Activated naive CD8-positive, alpha-beta T cell treated with anti-CD3 and anti-CD28 coated beads, Interleukin-2, amount 50 U/mL, for 16 hours (primary cell): ENCODE measurements at places on chromosomes 11 and 22.

GRCh38 chr22:31160328-31160978 lies 471 bp downstream of the RNF185 start:
- no peak for DNase-seq

DNA sequence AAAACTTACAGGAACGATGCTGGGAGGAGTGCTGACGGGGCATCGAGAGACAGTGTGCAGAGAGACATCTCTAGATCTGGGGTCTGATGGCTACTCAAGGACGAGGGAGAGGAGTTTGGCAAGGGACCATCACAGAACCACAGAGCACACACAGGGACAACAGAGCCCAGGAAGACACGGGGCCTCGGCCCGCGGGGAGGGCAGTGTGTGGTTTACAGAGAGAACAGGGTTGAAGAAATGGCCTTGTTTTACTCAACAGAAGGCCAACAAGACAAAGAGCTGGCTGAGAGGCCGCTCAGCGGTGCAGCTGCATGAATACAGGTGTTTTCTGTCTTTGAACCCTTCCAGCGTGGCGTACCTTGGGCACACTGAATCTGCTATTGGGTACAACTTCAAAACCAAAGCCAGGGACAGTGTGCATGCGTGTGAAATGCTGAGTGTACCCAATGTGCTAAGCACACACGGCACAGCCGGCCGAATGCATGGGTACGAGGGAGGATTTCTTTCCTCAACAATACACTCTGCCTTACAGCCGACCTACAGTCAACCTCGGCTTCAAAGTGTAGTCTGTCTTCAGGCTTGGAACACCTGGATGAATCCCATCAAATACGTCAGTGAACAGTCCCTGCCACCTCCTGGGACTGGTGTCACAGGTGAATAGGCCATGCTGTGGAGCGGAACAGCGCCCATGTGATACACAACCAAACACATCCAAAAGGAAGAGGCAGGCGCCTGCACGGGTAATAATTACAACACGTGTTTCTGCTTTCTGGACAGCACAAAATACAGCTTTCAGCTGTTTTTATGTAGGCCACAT lies 20.7 kb upstream of the BID start:
- DNase-seq = no peak

GRCh38 chr22:42893371-42894150 lies 36.5 kb upstream of the ARFGAP3 start:
- DNase-seq = no peak

DNA sequence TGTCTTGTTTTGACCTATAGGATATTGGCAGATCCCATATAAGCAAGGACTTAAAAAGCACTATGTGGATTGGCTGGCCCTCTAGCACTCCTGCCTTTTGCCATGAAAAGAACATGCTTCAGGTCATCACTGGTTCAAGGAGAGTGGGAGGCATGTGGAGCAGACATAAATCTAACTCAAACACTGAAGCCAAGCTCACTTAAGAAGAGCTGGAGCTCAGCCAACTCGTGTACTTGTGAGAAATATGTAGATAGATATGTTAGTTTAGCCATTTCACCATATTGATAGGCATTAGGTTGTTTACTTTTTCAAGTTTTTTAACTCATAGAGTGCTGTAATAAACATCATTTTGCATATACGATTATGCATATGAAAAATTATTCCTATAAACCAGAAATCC lies 19.9 kb upstream of the BBOX1 start:
- DNase-seq = no peak

DNA sequence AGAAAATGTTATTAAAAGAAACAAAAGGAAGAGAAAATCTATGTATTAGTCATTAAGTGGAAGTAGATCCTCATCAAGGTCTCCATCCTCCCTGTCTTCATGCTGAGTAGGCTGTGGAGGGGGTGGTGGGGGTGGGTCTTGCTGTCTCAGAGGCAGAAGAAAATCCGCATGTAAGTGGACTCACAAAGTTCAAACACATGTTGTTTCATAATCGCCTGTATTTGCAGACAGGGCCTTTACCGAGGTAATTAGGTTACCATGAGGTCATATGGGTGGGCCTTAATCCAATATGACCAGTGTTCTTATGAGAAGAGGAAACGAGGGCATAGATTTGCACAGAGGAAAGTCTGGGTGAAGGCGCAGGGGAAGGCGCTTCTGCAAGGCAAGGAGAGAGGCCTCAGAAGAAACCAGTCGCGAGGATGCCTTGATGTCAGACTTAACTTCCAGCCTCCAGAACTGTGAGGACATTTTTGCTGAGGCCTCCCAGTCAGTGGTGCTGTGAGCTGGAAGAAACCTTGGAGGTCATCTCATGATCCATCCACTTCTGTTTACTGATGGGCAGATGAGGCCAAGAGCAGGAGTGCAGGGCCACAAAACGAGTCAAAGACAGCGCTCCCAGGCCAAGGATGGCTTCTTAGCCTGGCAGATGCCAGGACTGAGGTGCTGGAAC lies 49.3 kb upstream of the THY1 start:
- no peak for DNase-seq

GRCh38 chr22:20904008-20904979 lies 12.9 kb upstream of the CRKL start:
- DNase-seq = no peak

GRCh38 chr11:10272132-10272531 lies 21.9 kb downstream of the SBF2 start:
- no peak for DNase-seq

DNA sequence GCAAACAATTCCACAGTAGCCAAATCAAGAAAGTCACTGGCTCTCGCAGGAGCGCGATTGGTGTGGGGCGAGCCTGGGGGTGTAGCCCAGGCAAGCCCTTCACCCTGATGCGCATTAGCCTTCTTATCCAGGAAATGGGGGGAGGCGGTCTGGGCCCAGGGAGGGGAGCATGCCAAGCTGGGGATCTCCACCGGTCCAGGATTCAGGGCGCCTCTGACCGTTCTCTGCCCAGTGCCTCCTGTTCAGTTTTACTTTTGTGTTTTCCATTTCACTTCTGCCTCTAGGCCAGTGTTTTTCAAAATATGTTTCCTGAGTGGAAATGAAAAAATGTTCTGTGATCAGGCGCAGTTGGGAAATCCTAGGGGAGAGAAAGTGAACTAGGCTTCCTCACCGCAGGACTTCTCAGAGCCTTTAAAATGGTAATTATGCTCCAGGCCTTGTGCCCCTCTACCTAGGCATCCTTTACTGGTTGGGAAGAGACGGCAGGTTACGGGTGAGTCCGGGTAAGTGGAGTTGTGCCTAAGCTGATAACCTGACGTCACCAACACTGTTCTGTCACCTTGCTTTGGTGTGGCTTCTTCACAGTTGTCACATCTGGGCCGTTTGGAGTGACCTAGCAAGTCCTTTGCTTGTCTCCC lies 18.4 kb downstream of the LRP5 start:
- no peak for DNase-seq

DNA sequence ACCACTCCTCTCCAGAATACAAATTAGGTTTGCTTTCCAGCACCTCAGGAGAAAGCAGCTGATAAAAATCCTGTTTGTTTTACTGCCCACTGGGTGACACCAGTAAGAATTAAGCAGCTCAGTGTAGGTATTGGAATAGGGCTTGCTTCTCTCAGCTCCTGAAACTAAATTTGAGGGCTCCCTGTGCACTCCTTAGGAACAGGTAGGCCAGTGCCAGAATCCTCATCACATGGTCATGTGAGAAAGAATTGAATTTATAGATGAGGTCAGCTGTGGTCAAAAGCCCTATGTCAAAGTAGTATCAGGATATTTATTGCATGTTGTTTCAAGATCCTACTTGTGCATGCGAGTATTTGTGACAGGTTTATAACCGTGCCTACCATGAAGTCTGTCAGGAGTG lies 1.0 kb downstream of the PRSS23 start:
- no peak for DNase-seq

GRCh38 chr11:75279273-75279672 lies 38.7 kb downstream of the TPBGL start:
- no peak for DNase-seq

- no peak for DNase-seq
Observed at GRCh38 chr11:130146796-130147195, 12.8 kb upstream of the ST14 start.

DNA sequence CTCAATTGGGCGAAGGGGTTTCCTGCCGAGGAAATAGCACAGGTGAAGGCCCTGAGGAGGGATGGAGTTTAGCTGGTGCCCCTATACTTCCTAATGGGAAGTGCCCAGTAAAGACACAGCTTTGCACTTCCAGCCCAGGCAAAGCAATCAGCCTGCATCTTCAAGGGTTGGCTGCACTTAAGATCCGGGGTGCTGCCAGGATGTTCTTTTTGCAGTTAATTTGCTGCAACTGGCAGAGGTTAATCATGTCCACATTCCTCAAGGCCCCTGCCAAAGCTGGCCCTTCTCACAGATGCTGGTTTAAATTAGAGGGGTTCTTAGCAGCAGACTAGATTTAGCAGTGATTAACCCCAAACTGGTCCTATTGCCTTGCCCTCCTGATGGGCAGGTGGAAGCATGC lies 137.7 kb upstream of the NAV2 start:
- no peak for DNase-seq

- no peak for DNase-seq
Observed at GRCh38 chr11:113131036-113131775, 170.0 kb downstream of the NCAM1 start.

- DNase-seq = no peak
Observed at GRCh38 chr11:113629562-113629961, 76.5 kb downstream of the TMPRSS5 start.

GRCh38 chr11:38060136-38060535 lies 1462.1 kb upstream of the RAG2 start:
- no peak for DNase-seq

GRCh38 chr22:24834845-24835570 lies 29.0 kb downstream of the SGSM1 start:
- DNase-seq = no peak

DNA sequence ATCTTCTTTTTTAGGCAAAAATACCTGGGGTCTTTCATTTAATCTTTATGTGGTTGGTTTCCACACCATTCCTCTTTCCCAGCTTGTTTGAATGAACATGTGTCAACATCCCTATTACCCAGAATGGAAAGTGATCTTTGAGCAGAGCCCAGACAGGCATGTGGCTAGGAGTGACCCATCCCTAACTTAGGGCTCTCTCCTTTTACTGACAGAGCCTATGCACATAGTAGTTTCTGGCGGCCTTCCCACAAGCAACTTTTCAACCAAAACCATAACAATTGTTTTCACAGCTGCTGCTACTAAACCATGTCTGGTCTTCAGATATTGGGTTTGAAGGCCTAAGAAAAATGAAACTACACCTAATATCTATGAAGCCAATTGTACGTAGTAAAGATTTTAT lies 107.5 kb downstream of the TENM4 start:
- DNase-seq = no peak

DNA sequence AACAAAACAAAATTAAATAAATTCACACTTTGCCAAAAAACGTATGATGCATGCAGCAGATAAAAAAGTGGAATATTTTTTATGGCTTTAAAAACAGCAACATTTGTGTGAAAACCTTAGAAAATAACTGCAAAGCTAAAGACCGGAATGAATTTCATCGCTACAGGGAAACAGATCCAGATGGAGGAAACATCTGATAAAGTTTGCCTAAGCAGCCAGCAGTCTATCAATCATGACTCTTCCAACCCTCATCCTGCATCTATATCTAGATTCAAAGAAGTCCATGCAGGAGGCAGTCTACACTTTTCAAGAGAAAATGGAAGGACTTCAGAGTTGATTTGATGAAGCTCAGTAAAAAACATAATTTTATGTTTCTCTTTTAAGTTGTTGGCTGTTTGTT lies 126.8 kb downstream of the SWAP70 start:
- no peak for DNase-seq

DNA sequence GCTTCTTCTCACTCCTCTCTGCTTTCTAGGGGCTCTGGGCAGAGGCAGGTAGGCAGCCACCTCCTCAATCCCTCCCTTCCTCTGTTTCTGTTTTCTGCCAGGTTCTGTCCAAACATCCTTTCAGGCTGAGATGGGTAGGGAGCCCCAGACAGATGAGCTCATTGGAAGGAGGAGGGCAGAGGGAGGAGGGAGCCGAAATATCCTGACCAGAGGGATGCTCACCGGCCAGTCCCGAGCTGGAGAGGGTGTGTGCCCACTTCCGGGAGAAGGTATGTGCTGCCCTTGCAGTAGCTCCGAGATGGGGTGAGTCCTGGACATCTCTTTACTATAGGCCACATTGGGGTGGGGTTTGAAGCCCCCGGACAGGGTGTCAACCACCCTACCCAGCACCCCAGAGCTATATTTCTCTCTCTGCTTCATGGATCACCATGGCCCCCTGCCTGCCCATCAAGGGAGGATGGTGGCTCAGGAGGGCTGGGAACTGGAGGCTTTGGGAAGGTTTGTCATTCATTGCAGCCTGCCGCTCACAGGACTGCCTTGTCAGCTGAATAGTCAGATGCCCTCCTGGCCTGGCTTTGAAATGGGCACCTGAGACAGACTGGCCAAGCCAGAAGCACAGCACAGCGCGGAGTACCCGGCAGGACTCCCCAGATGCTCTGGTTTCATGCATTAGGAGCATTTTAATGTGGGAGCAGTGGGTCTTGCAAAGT lies 4.7 kb upstream of the SCN4B start:
- no peak for DNase-seq

GRCh38 chr22:26234296-26234695 lies 65.0 kb downstream of the SEZ6L start:
- no peak for DNase-seq
